H1 (cell line): ENCODE measurements at places on chromosomes 4 and X. TPM values are rescaled to one million over a fixed set of nuclear protein-coding genes. Genes with fewer than 3 reads are reported as not detected.

DOK7 gene
- total RNA-seq = not detected in 2 replicates

GBA3 gene
- total RNA-seq = not detected in 2 replicates

PTCHD1 gene
- total RNA-seq = 2.4 and 3.3 TPM in 2 replicates

DNA sequence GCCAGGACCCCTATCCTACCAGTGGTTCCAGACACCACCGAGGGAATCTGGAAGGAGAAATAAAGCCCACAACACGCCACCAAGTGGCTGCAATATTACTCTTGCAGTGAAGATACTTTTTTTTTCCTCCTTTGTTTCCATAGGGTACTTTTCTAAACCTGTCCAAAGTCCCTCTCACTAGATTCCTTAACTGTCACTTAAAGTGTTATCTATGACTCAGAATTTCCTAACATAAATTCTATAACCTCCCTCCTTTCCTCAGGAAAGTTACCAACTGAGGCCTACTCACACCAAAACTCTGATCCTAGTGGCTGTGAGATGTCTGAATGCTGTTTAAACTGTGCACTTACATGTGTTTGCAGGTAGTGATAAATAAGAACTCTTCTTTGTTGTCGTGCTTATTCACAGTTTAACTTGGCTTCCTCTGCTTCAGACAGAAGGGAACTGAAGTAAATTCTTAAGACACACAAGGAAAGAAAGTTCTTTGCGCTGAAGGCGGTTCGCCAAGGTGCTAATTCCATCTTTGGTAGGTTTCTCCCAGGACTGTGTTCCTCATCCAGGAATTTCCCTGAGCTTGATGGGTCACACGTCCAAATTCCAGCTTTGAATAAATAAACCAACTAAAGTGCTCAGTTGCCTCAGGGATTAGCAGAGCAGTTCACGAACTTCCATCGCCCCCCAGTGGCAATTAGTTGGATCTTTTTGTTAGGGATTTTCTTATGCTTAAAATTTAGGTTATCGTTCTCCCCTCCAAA is 10.7 kb upstream of the HCCS start:
- no peaks in the 10 kb centered on the region for H3K36me3 ChIP-seq
- H3K27ac ChIP-seq = no peak overlapping the region
- DNase-seq = no peak
- H3K4me3 ChIP-seq = no peak overlapping the region
- no peaks in the 10 kb centered on the region for H3K4me1 ChIP-seq

DNA sequence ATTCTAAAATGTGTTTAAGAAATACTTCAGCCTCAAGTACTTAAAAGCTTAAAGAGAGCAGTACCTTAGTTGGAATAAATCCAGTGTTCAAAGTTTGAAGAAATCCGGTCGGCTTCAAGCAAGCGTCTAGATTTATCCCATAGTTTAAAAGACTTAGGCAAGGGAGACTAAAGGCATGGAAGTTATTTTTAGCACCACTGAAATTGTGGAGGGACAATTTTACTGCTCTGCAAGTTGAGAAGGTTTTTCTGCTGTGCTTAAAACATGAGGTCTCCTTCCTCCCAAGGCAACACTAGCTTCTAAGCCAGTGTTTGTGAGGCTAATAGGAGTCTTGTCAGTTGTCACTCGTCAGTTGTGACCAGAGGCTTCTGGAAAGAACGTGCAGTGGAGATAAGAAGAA is 183.5 kb downstream of the MSL3 start:
- H3K27ac ChIP-seq = no peak overlapping the region
- no peaks in the 10 kb centered on the region for H3K4me1 ChIP-seq
- no peak for DNase-seq
- no peaks in the 10 kb centered on the region for H3K36me3 ChIP-seq
- no peak overlapping the region for H3K4me3 ChIP-seq

DNA sequence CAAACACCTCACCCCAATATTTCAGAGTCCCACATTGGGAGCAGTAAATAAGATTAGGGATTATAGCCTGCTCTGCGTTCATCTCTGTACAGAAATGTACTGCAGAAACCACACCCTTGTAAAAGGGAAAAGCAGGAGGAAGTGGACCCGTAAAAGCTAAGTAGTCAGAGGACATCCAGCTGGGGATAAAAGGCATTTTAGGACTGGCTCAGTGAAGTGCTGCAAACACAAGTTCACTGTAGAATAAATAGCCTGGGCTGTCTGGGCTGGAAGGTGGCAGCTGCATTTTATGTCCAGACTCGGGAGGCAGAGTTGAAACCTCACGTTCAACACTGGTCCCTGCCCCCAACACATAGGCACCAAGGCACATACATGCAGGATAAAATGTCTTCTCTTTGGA is 178.7 kb upstream of the FAT1 start:
- no peak overlapping the region for H3K27ac ChIP-seq
- H3K4me3 ChIP-seq = no peak overlapping the region
- no peak for DNase-seq
- H3K36me3 ChIP-seq = no peaks in the 10 kb centered on the region
- no peaks in the 10 kb centered on the region for H3K27me3 ChIP-seq
- H3K4me1 ChIP-seq = no peaks in the 10 kb centered on the region
